NCI-H187 treated with DMSO at 0.1 percent for 48 hours (cell line): ENCODE measurements at places on chromosomes 2 and 18.

DNA sequence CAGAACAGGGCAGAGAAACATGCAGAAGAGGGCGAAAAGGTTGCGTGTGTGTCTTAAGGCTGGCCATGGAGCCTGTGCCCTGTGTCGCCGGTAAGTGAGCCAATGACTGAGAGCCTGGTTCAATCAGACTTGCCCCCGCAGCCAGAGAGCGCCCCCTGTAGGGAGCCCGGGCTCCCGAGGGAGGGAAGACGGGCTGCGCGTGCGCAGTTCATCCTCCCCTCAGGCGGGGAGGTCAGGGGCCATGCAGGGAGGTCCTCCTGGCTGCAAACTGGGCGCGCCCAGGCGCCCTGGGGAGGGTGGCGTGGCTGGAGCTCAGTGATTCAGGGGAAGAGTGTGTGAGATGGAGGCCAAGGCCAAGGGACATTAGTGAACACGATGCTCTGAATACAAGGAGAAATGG lies 276.6 kb downstream of the PHLPP1 start:
- DNase-seq = no peak

DNA sequence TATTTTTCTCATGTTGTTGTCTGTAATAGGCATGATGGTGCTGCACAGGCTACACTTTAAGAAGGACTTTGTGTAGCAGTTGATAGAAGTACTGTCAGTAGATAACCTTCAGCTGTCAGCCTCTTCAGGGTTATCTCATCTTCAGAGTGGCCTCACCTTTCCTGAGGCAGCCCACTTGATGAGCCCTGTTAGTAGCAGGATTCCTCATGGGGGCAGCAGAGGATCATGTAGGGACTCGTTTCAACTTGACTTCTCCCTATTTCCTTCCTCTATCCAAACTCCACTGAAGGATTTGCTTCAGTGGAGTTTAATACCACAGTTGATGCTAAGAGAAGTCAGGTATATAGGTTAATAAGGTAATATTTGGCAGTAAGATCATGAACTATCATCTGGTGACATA lies 530.3 kb upstream of the FSIP2 start:
- DNase-seq = no peak

DNA sequence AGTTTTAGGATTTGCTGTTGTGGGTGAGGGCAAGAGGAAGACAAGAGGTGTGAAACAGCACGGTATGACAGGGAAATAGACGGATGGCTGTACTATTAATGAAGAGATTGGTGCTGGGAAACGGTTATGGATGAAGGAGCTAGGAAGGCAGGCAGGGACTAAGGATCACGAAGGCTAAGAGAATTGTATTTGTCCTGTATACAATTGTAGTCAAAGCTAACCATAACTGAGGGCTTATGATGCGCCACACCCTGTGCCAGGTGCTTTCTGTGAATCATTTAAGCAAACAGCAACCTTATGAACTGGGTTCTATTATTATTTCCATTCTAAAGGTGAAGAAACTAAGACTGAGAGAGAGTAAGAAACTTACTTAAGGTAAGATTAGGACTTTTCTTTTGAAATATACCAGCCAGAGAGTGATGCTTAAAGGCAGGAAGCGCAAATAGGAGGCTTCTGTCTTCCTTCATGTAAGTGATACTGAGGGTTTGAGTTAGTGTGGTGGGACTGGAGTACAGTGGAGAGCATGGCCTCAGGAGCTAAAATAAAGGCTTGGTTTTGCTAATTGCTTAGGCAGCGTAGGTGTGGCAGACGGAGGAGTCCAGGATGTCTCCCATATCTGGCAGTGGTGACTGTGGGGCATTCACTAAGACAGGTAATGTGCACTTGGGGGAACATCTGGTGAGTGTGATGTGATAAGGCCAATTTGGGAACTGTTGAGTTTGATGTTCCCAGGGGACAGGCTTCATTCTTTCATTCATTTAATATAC lies 85.8 kb downstream of the PLEKHM3 start:
- DNase-seq = no peak

GRCh38 chr2:117257362-117257761 lies 557.1 kb upstream of the DDX18 start:
- DNase-seq = no peak

DNA sequence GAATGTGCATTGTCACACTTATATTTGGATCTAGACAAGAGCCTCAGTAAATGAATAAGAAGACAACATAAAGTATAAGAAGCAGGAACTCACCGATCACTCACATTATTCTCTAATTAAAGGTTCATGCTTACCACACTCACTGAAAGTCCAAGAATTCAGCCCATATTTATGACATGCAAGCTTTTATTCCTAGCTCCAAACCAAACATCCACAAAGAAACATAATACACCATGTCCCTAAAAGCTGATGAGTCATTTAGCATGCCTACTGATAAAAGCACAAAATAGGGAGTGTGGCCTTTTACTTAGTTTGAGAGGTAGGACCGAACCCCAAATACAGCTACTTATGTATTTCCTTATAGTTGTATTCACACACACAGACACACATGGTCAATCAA lies 1094.6 kb upstream of the CDH2 start:
- DNase-seq = no peak
